Activated T-cell treated with anti-CD3 and anti-CD28 coated beads for 24 hours (primary cell): ENCODE measurements at places on chromosomes 5 and 9.

- DNase-seq = no peak
These were observed 289.4 kb downstream of the ADAMTS6 start for GRCh38 chr5:65192331-65192730.

DNA sequence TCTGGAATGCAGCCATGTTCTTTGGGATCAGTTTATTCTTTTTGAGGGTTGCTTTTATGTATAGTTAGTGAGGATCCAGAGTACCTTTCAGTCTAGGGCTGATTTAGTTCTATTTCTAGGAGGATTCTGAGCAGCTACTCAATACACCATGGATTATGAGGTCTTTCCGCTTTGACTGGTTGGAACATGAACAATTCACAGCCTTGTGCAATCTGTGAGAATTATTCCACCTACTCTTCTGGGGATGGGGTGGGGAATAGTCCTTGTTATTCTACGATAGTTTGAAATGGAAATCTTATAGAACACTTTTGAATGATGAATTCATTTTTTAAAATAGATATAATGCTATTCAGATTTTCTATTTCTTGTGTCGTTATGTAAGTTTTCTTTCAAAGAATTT is 212.3 kb upstream of the ARRDC3 start:
- no peak for DNase-seq

GRCh38 chr5:178305801-178306200 is 73.2 kb upstream of the PHYKPL start:
- no peak for DNase-seq

- DNase-seq = no peak
These were observed 15.3 kb upstream of the RNF130 start for GRCh38 chr5:180086816-180087399.

- no peak for DNase-seq
These were observed 92.7 kb downstream of the DAB2IP start for GRCh38 chr9:121744002-121744686.

GRCh38 chr9:114837923-114838322 is 32.1 kb upstream of the TNFSF15 start:
- no peak for DNase-seq

DNA sequence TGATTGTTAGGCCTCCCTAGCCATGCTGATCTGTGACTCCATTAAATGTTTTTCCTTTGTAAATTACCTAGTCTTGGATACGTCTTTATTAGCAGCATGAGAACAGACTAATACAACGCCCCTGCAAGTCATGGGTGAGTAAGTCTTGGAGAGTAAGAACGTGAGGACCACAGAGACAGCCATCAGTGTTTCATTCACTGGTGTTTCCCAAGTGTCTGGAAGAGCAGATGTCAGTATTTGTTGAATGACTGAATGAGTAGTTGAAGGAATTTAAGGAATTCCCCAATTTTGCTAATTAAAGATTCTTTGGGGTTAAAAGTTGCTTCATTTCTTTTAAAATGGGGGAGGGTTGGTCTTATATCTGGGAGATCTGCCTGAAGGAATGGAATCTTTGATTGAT is 178.8 kb downstream of the TRIO start:
- no peak for DNase-seq

DNA sequence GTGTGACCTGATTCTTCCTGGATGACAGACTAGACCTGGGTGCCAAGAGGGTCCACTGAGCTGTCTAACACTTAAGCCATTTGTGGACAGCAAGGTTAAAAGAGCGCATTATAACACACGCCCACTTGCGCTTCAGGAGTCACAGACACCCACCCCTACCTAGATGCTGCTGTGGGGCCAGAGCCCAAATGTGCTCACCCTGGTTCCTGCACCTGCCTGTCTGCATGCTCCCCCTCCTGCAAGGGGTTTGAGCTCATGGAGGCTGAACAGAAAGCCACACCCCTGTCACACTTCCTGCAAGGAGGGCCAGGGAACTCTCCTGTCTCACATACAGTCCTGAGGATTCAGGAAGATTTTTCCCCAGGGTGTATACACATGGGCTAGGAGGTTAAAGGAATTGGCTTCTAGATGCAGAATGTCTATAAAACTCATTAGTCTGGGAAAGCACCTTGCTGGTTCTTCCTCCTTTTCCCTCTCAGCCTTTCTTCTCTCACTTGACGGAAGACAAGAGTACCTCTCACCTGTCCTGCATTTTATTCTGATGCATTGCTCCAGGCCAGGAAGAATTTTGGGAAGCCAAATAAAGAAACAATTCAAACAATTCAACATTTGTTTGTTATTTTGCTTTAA is 87.4 kb upstream of the LHFPL2 start:
- DNase-seq = no peak

GRCh38 chr5:125559296-125559695 is 812.9 kb upstream of the ZNF608 start:
- no peak for DNase-seq

GRCh38 chr9:22169243-22169642 is 160.1 kb upstream of the CDKN2B start:
- no peak for DNase-seq

- DNase-seq = no peak
These were observed 414.3 kb downstream of the ANXA1 start for GRCh38 chr9:73565833-73566465.
